Fibroblast of skin of right quadriceps (primary cell): ENCODE measurements at places on chromosomes 12 and 14.

- peak; percentile 28 for DNase-seq
Measured at GRCh38 chr12:59087077-59087673, 166.9 kb upstream of the LRIG3 start.

GRCh38 chr12:102227954-102228353, 30.3 kb upstream of the PMCH start:
- DNase-seq: no peak

- peak; percentile 11 for DNase-seq
Measured at GRCh38 chr12:76109879-76110278, 25.4 kb upstream of the NAP1L1 start.

DNA sequence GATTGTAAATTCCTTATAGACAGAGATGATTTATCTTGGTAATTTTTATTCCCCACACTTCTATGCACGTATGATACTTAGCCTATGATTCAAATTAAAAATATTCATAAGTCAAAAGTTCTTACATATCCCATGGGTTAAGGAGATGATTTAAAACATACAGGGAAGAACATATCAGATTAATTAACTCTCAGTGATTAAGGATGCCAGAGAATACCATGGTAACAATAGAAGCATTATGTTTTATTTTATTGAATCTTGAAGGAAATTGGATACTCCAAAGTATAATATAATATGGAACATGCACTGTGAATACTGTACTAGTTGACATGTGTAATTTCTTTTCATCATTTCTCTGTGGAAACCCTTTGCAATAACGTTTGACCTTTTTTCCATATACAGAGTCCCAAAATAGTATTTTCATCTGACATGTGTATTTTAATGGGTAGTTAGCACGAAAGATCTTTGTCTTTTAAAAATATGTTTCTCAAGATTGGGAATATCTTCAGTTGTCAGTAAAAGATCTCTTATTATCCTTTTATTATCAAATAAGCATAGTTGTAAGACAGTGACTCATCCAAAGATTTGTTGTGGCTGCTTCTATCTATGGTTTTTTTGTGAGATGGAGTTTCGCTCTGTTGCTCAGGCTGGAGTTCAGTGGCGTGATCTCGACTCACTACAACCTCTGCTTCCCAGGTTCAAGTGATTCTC, 166.7 kb downstream of the RAD51B start:
- peak; percentile 84 for DNase-seq

- DNase-seq: peak; percentile 18
Measured at GRCh38 chr14:99792551-99793212, 531 bp upstream of the EML1 start.
